ENCODE measurements at places on chromosomes 3 and 15.

- DNase-seq, result no peak
Observed at GRCh38 chr3:66418475-66418931, 82.3 kb downstream of the LRIG1 start.

DNA sequence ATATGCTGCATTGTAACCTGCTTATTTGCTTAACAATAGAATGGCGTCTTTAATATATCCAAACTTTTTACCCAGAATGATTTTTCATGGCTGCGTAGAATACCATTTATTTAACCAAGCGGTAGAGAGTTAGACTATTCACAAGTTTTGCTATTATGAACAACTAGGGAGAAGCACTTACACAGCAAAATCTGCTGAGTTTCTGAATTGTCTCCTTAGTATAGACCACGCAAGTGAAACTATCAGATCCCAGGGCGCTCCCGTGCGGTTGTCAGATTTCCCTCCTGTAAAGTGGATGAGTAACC is 12.6 kb upstream of the ADPGK start:
- DNase-seq, result no peak

DNA sequence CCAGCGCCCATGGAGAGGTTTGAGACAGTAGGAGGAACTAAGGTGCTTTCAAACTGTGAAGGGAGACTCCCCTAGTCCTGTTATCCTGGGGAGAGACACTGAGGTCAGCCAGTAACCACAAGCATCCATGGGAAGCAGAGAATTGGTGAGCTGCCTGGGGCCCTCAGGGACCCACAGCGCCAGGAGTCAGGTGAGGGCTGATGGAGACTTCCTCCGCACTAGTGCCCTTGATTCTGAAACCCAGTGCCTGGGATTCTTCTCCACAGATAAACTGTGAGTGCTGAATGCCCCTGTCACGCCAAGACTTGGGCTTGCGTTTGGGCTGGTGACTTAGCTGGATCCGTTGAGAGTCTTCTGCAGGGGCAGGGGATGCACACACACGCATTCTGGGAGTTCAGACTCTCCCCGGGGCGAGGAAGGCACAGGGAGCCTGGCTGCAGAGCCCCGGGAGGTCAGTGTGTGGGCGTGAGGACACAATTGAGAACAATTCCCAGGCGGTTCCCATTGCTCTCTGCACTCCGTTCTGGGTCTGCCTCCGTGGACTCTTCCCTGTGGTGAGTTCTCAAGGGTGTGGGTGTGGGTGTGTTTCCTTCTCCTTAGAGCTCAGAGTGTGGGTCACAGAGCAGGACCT is 37.9 kb upstream of the SLCO2A1 start:
- DNase-seq, result no peak

DNA sequence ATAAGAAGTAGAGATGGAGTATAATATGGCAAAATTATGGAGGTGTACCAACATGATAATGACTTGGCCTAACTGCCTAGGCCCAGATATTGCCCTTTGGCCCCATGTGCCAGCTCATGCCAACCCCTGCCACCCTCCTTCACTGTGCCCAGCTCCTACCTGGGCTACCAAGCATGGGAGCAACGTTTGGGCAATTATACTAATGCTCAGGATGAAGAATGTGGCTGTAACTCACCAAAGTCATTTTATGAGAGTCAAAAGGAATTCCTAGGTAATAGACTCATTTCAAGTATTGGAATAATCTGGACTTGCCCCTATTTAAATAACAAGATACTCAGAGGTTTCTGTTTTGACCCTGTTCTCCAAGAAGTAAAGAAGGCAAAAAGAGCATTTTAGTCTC is 240.2 kb upstream of the IL12A start:
- no peak for DNase-seq

DNA sequence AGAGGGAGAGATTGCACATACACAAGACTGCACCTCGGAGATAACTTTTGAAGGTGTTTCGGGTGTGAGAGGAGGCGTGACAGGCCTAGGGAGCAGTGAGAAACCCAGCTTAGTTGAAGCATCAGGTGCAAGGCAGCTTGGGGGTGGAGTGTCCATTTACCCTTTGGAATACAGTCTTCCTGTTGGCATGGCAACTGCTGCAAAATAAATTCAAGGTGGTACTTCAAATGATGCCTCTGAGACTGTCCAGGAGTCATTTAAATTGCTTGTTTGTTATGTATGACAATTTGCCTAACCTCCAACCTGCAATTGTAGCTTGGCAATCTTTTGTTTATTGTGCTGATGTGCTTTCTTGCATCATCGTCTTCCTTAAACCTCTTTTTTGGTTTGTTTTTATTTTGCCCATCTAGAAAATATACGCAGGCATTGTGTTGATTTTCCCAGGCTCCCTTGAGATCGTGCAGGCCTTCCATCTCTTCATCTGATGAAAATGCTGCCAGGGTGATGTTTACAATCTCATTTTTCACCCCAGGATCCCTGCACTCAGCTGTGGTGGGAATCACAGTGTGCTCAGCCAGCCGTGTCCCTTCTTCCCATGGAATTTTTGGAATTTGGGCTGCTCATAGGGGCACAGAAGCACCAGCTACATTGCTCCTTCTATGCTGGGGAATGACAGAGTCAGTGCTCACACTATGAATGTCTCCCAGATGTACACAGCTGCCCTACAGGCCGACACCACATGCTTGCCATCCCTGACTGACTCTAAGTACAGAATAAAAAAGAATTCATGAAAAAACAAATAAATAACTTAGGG is 583.1 kb upstream of the CFAP20DC start:
- DNase-seq, result peak; percentile 9

GRCh38 chr15:75680007-75680789 is 32.5 kb downstream of the CSPG4 start:
- no peak for DNase-seq

GRCh38 chr3:162489853-162490252 is 993.2 kb downstream of the OTOL1 start:
- DNase-seq, result no peak

GRCh38 chr3:163951397-163951987 is 1126.8 kb downstream of the SI start:
- no peak for DNase-seq

DNA sequence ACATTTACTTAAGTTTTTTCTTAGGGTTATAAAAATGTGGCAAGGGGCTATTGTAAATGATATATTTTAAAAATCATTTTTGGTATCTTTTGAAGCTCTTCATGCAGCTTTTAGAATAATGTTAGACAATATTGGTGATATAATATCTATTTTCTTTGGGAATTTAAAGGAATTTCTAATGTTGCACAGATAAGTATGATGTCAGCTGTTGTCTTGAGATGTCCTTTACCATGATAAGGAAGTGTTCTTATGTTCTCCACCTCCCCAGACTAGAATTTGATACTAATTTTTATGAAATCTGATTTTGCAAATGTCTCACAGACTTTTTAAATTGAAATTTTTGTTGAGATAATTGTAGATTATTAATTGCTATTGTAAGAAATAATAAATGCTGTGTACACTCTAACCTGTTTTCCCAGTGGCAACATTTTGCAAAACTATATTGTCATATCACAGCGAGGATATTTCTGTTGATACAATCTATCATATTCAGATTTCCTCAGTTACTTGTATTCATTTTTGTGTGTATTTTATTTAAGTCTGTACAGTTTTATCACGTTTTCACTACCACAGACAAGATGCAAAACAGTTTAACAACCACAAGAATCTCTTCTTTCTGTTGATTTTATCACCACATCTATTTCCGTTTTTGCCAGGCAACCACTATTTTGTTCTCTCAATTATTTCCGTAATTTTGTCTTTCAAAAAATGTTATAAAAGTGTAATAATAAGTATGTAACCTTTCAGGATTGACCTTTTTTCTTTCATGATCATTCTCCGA is 55.4 kb downstream of the SPRED1 start:
- no peak for DNase-seq

GRCh38 chr3:45965653-45966052 is 22.4 kb downstream of the CXCR6 start:
- DNase-seq, result no peak
